ENCODE measurements at places on chromosomes 6 and 20. TPM values are rescaled to one million over a fixed set of nuclear protein-coding genes. Genes with fewer than 3 reads are reported as not detected.

Gene TMC2
- 0.22 TPM for total RNA-seq

Gene SESN1
- 38.1 TPM for total RNA-seq

Gene SIRPB2
- total RNA-seq = 8.2 TPM

Gene GSTA3
- total RNA-seq = not detected

Gene HLA-E
- total RNA-seq = 546 TPM

Gene SERPINB1
- 46.1 TPM for total RNA-seq

Gene ECI2
- total RNA-seq = 43.5 TPM

Gene KCNK16
- total RNA-seq = not detected

Gene TENT5A
- 24.2 TPM for total RNA-seq

Gene PSORS1C2
- not detected for total RNA-seq

Gene ETV7
- total RNA-seq = 6.7 TPM

Gene DEFB115
- total RNA-seq = not detected

Gene HCRTR2
- total RNA-seq = not detected

Gene MRPL18
- total RNA-seq = 36.5 TPM

Gene SIM1
- total RNA-seq = 0.04 TPM

All from sciatic nerve (tissue), 2 donors.